ENCODE measurements at places on chromosomes 6 and 20. TPM values are rescaled to one million over a fixed set of nuclear protein-coding genes. Genes with fewer than 3 reads are reported as not detected.

- no peaks in the 10 kb centered on the region for H3K4me1 ChIP-seq
- H3K27ac ChIP-seq, result no peak overlapping the region
- no peak for DNase-seq
Observed at GRCh38 chr6:100987556-100987955, 106.4 kb upstream of the ASCC3 start.

GRCh38 chr20:31698803-31699718, 23.6 kb downstream of the BCL2L1 start:
- no peak for DNase-seq
- no peak overlapping the region for H3K4me3 ChIP-seq
- H3K4me1 ChIP-seq, result peaks cover 93% of the 10 kb centered on the region
- no peaks in the 10 kb centered on the region for H3K27me3 ChIP-seq
- peak overlapping the region; percentile 77 for H3K27ac ChIP-seq

DNA sequence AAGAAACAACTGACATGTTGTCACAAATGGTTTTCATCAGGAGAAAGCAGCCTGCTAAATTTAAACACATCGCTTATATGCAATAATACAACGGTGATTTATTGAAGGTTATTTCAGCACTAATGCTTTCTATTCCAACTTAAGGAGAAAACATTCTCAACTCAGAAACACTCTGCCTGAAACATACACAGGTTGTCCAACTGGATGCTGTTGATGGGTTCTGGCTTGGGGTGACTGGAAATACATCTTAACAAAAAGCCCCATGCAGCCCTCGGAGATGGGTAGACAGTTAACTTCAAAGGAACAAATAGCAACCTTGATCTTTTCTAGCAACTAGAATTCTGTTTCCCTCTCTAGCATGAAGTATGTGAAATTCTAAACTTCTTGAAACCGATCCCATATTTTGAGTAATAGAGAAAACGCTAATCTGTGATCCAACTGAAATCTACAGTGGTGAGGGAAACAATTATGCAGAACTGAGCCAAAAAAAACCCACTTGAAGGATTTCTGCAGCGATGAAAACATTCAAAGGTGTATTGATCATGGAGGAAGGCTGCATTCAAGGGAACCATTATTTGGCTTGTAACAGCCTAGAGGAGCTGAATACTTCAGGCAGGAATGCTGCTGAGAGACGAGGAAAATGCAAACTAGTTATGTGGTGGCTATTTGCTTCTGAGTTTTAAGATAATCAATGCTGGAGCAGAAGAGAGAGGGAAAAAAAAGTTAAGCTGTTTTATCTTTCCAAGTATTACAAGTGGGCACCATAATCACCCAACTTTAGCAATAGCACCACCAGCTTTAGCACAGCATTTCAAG, 6.9 kb downstream of the ZMYND8 start:
- peaks cover 11% of the 10 kb centered on the region for H3K36me3 ChIP-seq
- H3K4me1 ChIP-seq, result peaks cover 96% of the 10 kb centered on the region
- H3K4me3 ChIP-seq, result peak overlapping the region; percentile 10
- peak overlapping the region; percentile 98 for H3K27ac ChIP-seq
- H3K27me3 ChIP-seq, result no peaks in the 10 kb centered on the region
- no peak for DNase-seq

DNA sequence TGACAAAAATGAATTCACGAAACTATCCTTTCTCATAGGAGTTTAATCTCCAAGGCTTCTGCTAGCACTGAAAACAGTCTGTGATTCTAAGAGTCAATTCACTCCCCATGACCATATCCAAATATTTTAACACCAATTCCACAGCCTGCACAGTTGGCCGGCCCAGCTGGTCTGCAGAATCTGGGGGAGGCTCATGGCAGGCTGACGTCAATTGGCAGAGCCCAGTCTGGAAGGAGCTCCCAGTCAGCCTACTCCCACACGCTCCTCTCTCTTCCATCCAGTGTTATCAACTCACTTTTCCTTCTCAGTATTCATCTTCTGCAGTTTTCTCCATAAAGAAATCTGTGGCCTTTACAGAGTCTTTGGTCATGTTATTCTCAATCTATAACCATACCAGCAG, 111.0 kb downstream of the TBXT start:
- no peaks in the 10 kb centered on the region for H3K36me3 ChIP-seq
- H3K4me3 ChIP-seq, result no peak overlapping the region
- H3K27ac ChIP-seq, result no peak overlapping the region
- peaks cover 21% of the 10 kb centered on the region for H3K4me1 ChIP-seq
- DNase-seq, result no peak

DNA sequence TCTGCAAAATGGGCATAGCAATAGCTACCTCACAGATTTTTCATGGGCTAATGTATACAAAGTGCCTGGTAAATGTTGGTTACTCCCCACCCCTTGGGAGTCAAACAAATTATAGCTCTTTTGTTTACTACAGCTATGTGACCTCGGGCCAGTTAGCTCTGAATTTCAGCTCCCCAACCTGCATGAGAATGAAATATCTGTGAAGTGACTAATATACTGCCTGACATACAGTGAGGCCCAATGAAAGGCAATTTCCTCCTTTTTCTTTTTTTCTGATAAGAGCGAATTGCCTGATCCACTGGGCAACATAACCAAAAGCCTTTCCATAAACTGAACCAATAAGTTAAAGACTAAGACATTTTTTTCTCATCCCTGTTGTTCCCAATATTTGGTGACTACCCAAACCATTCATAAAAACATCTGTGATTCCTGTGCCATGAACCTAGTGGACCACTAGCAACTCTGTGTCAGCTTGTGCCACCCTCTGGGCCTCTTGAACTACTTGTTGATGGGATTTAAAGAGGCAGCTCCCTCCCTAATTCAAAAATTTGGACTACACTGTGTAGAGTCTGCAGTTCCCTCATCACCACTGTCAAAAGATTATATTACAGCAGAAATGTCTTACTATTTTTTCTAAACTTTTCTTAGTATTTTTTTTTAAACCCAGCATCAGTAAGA, 91.9 kb upstream of the TMEM30A start:
- peaks cover 15% of the 10 kb centered on the region for H3K4me1 ChIP-seq
- H3K27ac ChIP-seq, result no peak overlapping the region
- no peak overlapping the region for H3K4me3 ChIP-seq
- H3K27me3 ChIP-seq, result no peaks in the 10 kb centered on the region

- H3K27me3 ChIP-seq, result no peaks in the 10 kb centered on the region
- no peaks in the 10 kb centered on the region for H3K36me3 ChIP-seq
- no peak for DNase-seq
- no peak overlapping the region for H3K27ac ChIP-seq
- peaks cover 5% of the 10 kb centered on the region for H3K4me1 ChIP-seq
Observed at GRCh38 chr6:7267466-7268091, 45.4 kb downstream of the SSR1 start.

The ERVFRD-1 gene
- total RNA-seq, result 0.11 TPM

The MAS1 gene
- total RNA-seq, result not detected

Data from esophagus muscularis mucosa (tissue), 4 donors.